Myocyte (in vitro differentiated cells): ENCODE measurements at places on chromosomes 2 and 18. TPM values are rescaled to one million over a fixed set of nuclear protein-coding genes. Genes with fewer than 3 reads are reported as not detected.
A peak's percentile ranks its signal among the peaks of the same experiment; 100 is the strongest.

GRCh38 chr18:44741085-44741484 lies 60.4 kb downstream of the SETBP1 start:
- no peak for DNase-seq

- DNase-seq: no peak
Measured at GRCh38 chr2:206939340-206939739, at the start of gene CPO. Gene CPO, plus strand, starts transcription at chr2:206939518. Its CDS starts 82 bp downstream, at chr2:206939600.

DNA sequence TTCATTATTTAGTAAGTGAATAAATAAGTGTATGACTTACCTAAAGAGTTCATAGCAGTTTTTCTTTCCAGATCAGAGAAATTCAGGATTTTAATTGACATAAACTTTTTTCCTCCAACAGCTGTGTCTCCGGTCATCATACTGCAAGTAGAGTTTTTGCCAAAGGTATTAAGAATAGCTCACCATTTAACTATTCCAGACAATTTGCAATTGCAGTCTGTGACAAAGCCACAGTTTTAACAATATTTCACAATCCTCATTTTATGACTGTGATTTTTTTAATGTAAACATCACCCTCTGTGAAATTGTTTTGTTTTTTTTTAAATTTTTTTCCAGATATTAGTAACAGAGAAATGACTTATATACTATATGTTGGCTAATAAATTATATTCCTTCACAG lies 199.1 kb downstream of the TRIB2 start:
- peak; percentile 23 for DNase-seq

DNA sequence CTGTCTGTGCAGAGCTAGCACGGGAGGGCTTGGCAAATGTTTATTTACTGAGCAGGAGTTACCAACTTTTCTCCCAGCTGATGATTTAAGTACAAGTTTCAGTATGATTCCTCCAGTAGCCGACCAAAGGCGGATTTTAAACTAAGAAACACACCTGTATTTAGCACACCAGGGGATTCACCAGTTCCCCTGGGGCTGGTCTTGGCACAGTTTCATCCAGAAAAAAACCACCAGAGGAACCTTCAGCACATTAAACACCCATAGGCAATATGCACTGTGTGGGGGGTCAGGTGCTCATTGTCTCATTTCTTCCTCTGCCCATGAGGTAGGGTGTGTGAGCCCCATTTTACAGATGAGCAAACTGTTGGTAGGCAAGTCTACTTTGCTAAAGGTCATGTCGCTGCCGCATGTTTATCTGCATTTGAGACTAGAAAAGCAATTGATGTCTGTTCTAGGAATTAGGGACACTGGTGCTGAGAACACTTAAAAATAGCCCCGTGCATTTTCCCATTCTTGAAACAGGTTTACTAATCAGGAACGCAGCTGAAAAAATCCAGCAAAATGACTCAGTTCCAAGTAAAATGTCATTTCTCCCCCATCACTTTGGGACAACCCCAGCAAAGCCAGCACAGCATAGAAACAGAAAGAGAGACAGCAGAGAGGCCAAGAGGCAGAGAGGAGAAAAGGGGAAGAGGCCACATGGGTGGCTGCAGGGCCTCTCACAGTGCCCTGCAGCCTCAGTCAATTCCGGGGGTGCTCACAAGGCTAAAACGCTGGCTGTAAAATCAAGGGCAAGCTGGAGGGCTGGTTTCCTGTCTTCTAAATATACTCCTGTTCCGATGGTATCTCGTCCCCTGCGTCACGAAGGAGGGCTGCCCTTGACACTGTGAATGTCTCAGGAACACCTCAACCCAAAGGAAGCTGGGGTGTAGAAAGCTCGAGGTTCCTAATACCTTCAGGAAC lies 166.8 kb upstream of the ID2 start:
- DNase-seq: no peak

Gene CDC42EP3
- total RNA-seq: 149 and 184 TPM in 2 replicates

Gene CNPPD1
- total RNA-seq: 28.9 and 35.2 TPM in 2 replicates

Gene PAX3
- total RNA-seq: 2.2 and 2.7 TPM in 2 replicates

Gene WNT6
- total RNA-seq: 0.31 and 0.37 TPM in 2 replicates
